ENCODE measurements at places on chromosomes 7 and 10.

- DNase-seq, result no peak
Observed at GRCh38 chr7:29858191-29858951, 52.1 kb downstream of the WIPF3 start.

DNA sequence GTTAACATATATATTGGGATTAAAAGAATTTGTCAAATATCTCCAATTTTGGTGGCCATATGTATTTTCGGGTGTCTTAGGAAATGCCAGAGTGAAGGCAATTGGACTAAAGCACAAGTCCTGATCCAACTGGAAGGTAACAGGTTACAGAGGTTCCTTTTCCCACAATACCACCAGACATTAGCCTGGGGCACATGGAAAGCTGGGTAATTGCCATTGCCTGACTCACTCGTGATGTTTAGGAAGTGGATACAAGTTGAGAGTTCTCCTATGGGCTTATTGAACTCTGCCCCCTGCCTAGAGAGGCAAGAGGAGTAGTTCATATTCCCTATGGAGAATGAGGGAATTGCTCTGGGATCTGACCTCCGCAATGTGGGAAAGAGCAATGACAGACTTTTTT is 5.7 kb downstream of the DNAH11 start:
- DNase-seq, result no peak

- no peak for DNase-seq
Observed at GRCh38 chr7:336810-337566, 47.0 kb downstream of the FOXL3 start.

DNA sequence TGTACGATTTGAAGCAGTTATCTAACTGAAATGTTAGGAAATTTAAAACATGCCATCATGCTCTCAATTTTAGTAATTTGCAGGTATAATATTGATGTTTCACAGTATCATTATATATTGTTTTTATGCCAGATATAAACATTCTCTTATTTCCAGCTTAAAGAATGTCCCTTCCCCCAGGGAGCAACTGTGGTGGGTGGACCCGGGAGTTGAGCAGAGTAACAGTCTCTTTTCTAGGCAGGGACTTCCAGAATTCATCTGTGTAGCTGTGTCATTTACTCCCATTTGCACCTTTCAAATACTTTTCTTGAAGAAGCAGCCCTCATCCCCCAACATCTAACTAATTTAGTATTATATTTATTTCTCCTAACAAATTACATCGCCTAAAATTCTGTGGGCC is 9.6 kb downstream of the INPP5F start:
- DNase-seq, result no peak

- no peak for DNase-seq
Observed at GRCh38 chr10:44389150-44389549, 4.3 kb upstream of the CXCL12 start.

DNA sequence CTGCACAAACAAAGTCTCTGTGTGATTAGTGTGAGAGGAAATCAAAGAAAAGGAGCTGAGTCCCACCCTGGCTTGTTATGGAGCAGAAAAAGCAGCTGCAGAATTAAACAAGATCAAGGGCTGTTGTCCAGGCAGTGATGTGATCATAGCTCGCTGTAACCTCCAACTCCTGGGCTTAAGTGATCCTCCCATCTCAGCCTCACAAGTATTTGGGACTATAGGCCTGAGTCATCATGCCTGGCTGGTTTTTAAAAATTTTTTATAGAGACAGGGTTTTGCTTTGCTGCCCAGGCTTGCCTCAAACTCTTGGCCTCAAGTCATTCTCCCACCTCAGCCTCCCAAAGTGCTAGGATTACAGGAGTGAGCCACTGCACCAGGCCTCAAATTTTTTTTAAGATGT is 88.9 kb downstream of the IPMK start:
- no peak for DNase-seq

Measured in AG04449 (cell line).